ENCODE measurements at places on chromosomes 16 and 17.

DNA sequence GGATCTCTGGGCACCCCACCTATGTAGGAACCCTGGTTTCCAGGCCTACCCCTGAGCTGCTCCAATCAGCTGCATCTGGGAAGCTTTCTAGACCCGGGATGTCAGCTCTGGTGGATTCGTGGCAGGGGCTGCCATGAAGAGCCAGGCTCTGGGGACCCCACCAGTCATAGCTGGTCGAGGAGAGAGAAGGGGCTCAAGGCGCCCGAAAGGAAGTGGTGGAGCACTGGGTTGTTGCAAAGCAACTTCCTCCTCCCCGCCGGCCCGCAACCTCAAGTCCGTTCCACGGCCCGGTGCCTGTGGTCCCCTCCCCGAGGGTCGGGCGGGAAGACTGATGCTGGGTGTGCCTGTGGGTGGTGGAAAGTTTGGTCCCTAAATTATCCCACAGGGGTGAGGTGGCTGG is 10.2 kb downstream of the TBKBP1 start:
- peaks cover 43% of the 10 kb centered on the region for H3K36me3 ChIP-seq
- peaks cover 8% of the 10 kb centered on the region for H3K27me3 ChIP-seq
- no peak overlapping the region for H3K4me3 ChIP-seq
- H3K27ac ChIP-seq = no peak overlapping the region
- DNase-seq = no peak

GRCh38 chr17:63768433-63768832 is 5.0 kb downstream of the CCDC47 start:
- peaks cover 7% of the 10 kb centered on the region for H3K27me3 ChIP-seq
- H3K27ac ChIP-seq = no peak overlapping the region
- DNase-seq = no peak
- H3K4me1 ChIP-seq = peaks cover 10% of the 10 kb centered on the region
- H3K36me3 ChIP-seq = peaks cover 18% of the 10 kb centered on the region

DNA sequence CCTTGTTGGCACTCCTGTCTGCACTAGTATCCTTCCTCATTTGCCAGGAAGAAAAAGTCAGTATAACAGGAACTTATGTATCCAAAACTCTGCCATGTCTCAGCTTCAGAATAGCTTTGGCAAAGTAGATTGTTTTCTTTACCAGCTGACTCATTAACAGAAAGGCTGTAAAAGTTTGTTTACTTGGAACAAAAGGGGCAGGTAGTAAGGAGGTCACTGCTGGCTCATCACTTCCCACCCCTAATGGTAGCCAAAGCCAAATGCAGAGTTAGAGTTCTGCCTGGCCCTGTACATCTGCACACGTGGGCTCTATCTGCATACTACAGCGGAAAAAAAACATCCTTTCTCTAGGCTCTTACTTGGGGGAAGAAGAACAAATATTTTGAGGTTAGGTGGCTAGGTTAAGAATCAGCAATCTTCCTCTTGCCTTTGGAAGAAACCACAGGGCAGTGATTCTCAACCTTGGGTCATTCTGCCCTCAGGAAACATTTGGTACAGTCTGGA is 90.9 kb upstream of the BCAR1 start:
- H3K27me3 ChIP-seq = peaks cover 9% of the 10 kb centered on the region
- peaks cover 68% of the 10 kb centered on the region for H3K4me1 ChIP-seq
- DNase-seq = no peak

GRCh38 chr17:3534881-3535252 is 22.7 kb downstream of the TRPV3 start:
- no peak overlapping the region for H3K27ac ChIP-seq
- no peaks in the 10 kb centered on the region for H3K4me1 ChIP-seq
- no peak for DNase-seq
- peaks cover 4% of the 10 kb centered on the region for H3K36me3 ChIP-seq
- H3K27me3 ChIP-seq = peaks cover 10% of the 10 kb centered on the region

- H3K27me3 ChIP-seq = peaks cover 6% of the 10 kb centered on the region
- H3K27ac ChIP-seq = no peak overlapping the region
- H3K4me3 ChIP-seq = no peak overlapping the region
- no peak for DNase-seq
Observed at GRCh38 chr16:88762941-88763340, 22.1 kb downstream of the PIEZO1 start.

- peaks cover 28% of the 10 kb centered on the region for H3K4me1 ChIP-seq
- H3K27me3 ChIP-seq = peaks cover 4% of the 10 kb centered on the region
- no peaks in the 10 kb centered on the region for H3K36me3 ChIP-seq
- no peak for DNase-seq
- H3K27ac ChIP-seq = no peak overlapping the region
- no peak overlapping the region for H3K4me3 ChIP-seq
Observed at GRCh38 chr16:79408355-79408754, 192.2 kb downstream of the MAF start.

Data from endothelial cell (in vitro differentiated cells).